Activated CD4-positive, alpha-beta T cell treated with anti-CD3 and anti-CD28 coated beads, Interleukin-2, amount 10 ng/mL, durations not matched to agents 7 days and 5 days (primary cell): ENCODE measurements at places on chromosomes 5 and 9.

- no peaks in the 10 kb centered on the region for H3K36me3 ChIP-seq
- H3K27me3 ChIP-seq, result no peaks in the 10 kb centered on the region
- H3K4me3 ChIP-seq, result no peak overlapping the region
- no peak overlapping the region for H3K27ac ChIP-seq
- DNase-seq, result no peak
These were observed 132.5 kb downstream of the GABRB2 start for GRCh38 chr5:161414037-161414436.

DNA sequence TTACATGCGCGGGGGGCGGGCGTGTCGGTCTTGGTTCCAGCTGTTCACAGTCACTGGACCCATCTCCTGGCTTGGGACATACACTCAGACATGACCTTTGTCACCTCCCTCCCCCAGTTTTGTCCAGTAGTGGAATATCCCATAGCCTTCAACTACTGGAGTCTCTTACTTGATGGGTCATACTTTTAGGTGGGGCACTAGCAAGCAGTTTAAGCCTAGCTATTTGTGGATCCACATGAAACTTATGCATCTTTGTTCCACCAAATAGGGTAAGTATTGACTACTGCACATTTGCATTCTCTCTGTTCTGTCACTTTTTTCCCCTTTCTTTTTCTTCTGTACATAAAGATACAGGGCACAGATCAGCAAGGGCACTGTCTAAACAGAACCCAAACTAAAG, 15.4 kb upstream of the MAMDC2 start:
- DNase-seq, result no peak
- no peak overlapping the region for H3K27ac ChIP-seq
- H3K4me3 ChIP-seq, result no peak overlapping the region
- H3K36me3 ChIP-seq, result no peaks in the 10 kb centered on the region
- no peaks in the 10 kb centered on the region for H3K4me1 ChIP-seq

GRCh38 chr9:101527066-101527465, 6.6 kb upstream of the RNF20 start:
- no peak overlapping the region for H3K4me3 ChIP-seq
- no peak overlapping the region for H3K27ac ChIP-seq
- H3K36me3 ChIP-seq, result no peaks in the 10 kb centered on the region
- peaks cover 6% of the 10 kb centered on the region for H3K4me1 ChIP-seq
- DNase-seq, result no peak

DNA sequence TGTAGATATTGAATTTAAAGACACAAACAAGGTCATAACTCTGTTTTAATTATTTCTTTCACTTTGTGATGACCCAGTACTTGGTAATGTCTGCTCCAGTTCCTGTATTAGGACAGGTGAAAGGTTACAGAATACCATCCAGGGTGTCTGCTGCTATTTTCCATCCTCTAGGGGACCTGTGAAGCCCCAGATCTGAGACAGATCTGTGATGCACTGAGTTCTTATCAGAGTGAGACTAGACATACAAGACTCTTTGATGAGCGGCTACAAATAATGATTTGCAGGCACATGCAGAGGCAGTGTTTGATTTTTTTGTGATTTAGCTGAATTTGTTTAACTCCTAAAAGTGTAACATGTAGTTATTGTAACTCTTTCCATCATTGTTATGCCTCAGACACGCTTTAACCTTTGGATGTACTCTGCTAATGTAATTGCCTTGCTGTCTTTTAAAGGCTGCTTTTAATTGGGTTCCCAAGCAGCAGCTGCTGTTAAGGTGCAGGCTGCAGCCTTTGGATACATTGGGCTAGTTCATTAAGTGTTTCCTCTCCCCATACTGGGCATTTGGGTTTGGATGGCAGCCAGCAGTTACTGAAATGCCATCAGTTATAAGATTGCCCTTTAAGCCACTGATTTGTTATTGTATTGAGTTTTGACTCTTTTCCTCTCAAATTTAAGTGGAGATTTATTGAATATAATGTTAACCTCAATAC, 63.3 kb downstream of the RASGRF2 start:
- no peak for DNase-seq
- H3K27me3 ChIP-seq, result no peaks in the 10 kb centered on the region

DNA sequence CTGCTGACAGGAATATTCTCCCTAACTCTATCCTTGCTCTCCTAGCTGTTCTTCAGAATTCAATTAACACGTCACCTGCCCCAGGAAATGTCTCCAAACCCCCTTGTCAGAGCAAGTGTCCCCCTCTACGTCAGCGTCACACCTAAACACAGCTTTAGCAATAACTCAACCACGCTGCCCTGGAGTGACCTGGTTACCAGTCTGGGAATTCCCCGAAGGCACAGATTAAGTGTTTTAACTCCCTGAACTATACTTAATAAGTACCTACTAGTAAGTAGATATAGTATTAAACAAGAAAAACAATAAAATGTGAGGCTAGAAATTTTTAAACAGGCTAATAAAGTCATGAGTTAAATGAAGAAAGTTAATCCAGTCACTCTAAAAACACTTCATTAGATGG, 78.4 kb downstream of the FANCC start:
- no peak overlapping the region for H3K4me3 ChIP-seq
- H3K36me3 ChIP-seq, result peaks cover 3% of the 10 kb centered on the region
- H3K4me1 ChIP-seq, result no peaks in the 10 kb centered on the region
- no peak overlapping the region for H3K27ac ChIP-seq
- DNase-seq, result no peak

DNA sequence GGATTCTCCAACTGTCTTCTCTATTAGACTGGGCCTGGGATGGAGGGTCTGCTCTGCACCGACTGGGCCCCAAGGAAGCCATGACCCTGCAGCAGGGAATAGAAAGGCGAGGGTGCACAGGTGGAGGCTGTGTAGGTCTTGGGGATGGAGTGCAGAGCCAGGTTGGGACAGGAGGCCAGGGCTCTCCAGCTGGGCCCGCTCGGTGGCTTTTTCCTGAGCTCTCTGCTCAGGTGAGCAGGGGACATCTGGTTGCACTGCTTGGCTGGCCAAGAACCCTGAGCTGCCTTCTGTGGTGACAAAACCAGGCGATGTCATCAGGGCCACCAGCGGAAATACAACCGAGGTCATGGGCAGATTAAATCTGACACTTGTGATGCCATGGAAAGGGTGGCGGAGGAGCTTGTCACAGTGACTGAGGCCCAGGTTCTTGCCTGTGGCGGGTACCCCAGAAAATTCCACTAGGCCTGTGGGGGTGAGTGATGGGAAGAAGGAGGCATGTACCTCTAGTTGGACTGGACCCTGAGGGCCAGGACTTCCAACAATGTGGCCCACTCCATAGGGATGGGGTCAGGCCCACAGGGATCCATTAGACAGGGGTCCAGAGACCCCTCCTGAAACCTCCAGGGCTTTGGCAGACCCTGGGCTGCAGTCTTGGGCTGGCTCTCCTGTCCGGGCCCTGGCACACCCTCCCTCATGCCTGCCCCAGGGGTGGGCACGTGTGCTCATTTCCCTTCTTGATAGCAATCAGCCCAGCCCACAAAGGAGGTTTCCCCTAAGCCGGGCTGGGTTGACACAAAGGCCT, 4.4 kb upstream of the IL3 start:
- H3K4me3 ChIP-seq, result no peak overlapping the region
- peak overlapping the region; percentile 47 for H3K27ac ChIP-seq
- H3K36me3 ChIP-seq, result no peaks in the 10 kb centered on the region
- peaks cover 60% of the 10 kb centered on the region for H3K4me1 ChIP-seq

DNA sequence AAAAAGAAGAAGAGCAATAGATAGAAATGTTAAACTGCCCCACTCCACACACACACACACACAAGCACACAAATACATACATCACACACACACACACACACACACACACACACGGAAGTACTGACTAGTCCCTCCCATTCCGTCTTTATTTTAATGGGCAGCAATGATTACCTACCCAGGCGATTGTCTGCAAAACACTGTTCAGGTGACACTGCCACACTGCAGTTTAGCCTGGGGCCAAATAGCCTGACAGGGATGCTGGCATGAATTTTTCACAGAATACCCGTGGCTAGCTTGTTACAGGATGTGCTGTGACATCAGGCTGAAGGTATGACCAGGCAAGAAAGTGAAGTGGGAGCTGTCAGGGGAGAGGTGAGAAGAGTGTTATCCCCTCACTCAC, 86.9 kb downstream of the FRMD3 start:
- no peaks in the 10 kb centered on the region for H3K36me3 ChIP-seq
- no peak overlapping the region for H3K4me3 ChIP-seq
- no peaks in the 10 kb centered on the region for H3K27me3 ChIP-seq
- no peak overlapping the region for H3K27ac ChIP-seq

DNA sequence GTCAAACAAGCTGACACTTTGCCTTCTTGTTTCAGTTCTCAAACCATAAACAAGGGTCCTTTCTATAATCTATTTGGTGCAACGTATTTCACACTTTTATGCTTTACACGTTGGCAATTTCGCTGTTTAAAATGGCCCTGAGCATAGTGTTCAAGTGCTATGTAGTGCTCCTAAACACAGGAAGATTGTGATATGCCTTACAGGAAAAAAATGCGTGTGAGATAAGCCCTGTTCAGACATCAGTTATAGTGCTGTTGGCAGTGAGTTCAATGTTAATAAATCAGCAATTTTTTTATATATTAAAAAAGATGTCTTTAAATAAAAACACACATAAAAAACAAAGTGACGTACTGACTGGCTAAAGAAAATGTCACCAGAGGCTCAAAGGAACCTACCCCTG, 23.9 kb downstream of the CLINT1 start:
- no peak overlapping the region for H3K4me3 ChIP-seq
- no peak for DNase-seq
- no peak overlapping the region for H3K27ac ChIP-seq

GRCh38 chr9:17802249-17802857, 223.5 kb downstream of the SH3GL2 start:
- H3K27ac ChIP-seq, result no peak overlapping the region
- H3K4me3 ChIP-seq, result no peak overlapping the region
- DNase-seq, result no peak
- H3K36me3 ChIP-seq, result no peaks in the 10 kb centered on the region
- H3K4me1 ChIP-seq, result no peaks in the 10 kb centered on the region
- H3K27me3 ChIP-seq, result no peaks in the 10 kb centered on the region

DNA sequence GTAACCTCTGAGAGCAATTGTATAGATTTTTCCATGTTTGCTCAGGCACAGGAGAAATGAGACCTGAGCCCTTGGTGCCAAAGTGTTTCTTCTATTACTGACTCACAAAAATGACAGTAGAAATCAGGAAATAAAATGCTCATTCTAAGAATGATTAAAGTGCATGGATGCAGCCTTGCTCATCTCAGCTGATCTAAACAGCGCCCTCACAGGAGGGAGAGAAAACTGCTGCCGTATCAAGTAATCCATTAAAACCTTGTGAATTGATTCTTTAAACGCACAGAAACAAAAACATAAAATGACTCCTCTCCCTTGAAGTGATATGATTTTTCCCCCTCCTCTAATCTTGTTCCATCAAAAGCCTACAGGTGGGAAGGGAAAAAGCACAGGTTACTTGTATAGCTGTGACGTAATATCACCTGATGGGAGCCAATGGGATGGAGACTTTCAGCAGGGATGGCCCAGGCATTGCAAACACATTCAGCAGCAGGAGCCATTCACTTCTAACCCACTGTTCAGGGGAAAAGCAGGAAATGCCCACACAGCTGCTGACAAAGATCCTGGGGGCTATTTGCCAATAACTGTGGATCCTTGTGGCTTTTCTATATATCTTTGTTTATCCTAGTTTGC, 76.7 kb downstream of the PLCXD3 start:
- no peak overlapping the region for H3K27ac ChIP-seq
- H3K27me3 ChIP-seq, result no peaks in the 10 kb centered on the region
- no peak overlapping the region for H3K4me3 ChIP-seq
- no peaks in the 10 kb centered on the region for H3K4me1 ChIP-seq
- H3K36me3 ChIP-seq, result no peaks in the 10 kb centered on the region

DNA sequence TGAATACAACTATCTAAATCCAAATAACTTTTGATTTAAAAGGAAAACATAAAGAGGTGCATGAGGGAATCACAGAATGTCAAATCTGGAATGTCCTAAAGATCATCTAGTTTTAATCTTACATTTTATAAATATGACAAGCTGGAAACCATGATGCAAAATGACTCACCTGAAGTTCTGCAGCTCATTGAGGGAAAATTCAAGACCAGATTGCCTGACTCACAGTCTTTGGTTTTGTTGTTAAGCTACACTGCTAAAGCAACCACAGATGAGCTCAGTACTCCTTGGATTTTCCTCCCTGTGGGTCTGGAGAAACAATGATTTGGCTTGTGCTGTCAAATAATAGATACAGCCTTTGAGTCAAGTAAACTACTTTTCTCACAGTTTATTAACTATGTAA, 19.1 kb upstream of the EDIL3 start:
- no peaks in the 10 kb centered on the region for H3K27me3 ChIP-seq
- H3K4me1 ChIP-seq, result no peaks in the 10 kb centered on the region
- DNase-seq, result no peak
- no peak overlapping the region for H3K4me3 ChIP-seq
- no peak overlapping the region for H3K27ac ChIP-seq
